AML-193 (cell line): ENCODE measurements at places on chromosomes 6 and 20.

- DNase-seq = no peak
These were observed 53.2 kb downstream of the IRF4 start for GRCh38 chr6:444653-445275.

GRCh38 chr6:8000188-8000596 is 64.0 kb downstream of the BLOC1S5 start:
- DNase-seq = no peak

DNA sequence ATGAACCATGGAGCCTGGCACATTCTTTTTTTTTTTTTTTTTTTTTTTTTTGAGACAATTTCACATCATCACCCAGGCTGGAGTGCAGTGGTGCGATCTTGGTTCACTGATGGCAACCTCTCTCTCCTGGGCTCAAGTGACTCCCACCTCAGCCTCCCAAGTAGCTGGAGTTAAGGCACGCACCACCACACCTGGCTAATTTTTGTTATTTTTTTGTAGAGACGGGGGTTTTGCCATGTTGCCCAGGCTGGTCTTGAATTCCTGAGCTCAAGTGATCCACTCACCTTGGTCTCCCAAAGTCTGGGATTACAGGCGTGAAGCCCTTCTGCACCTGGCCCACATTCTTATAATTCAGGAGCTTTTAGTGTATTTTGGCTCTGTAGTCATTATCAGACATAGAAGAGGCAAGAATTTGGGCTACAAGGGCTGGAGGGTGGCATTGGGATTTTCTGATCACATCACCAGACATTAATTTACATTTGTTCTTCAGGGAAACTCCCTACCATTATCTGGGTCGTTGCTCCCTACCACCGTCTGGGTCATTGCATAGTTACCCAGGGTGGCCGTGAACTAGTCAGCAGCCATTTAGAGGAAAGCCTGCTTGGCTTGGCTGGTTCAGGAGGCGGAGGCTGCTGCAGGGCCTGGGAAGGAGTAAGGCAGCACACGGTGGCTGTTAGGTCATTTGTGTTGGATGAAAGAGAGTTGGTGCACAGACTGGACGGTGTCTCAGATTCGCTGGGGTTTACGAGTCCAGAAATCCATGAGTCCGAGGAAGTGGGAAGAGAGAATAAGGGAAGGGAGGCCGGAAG is 17.6 kb downstream of the ARID1B start:
- DNase-seq = no peak

GRCh38 chr6:42409581-42409980 is 42.1 kb downstream of the TRERF1 start:
- peak; percentile 89 for DNase-seq

GRCh38 chr6:42142118-42142835 is at the start of gene C6orf132:
C6orf132 (minus strand) TSS chr6:42142620; CDS start chr6:42142444, 176 bp downstream.
- DNase-seq = no peak

DNA sequence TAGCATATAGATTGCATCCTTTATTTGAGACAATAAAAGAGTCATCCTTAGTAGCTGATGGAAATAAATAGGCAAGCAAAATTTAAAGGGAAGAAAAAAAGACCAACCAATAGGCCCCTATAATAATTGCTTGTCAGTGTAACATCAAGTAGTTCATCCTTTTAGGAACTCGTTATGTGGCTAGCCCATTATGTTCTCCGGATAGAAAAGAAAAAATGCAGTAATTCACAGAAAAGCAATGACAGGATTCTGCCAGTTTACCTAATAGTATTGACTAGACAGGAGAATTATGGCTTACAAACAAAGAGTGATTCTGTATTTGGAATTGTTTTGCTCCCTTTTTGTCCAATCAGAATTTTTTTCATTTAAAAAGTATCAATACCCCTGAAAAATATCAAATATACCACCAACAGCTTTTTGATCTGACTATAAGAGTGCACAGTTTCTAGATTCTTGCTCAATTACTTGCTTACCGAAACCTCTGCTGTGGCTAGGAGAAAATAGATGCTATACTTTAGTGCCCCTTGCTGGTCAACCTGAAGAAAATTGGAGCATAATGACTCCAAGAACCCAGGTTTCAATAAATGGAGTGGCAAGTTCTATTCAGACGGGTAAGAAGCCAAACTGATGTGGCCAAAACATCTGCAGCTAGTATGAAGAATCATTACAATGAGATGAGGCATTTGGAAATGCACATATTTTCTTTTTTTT is 91.5 kb upstream of the SASH1 start:
- peak; percentile 21 for DNase-seq

DNA sequence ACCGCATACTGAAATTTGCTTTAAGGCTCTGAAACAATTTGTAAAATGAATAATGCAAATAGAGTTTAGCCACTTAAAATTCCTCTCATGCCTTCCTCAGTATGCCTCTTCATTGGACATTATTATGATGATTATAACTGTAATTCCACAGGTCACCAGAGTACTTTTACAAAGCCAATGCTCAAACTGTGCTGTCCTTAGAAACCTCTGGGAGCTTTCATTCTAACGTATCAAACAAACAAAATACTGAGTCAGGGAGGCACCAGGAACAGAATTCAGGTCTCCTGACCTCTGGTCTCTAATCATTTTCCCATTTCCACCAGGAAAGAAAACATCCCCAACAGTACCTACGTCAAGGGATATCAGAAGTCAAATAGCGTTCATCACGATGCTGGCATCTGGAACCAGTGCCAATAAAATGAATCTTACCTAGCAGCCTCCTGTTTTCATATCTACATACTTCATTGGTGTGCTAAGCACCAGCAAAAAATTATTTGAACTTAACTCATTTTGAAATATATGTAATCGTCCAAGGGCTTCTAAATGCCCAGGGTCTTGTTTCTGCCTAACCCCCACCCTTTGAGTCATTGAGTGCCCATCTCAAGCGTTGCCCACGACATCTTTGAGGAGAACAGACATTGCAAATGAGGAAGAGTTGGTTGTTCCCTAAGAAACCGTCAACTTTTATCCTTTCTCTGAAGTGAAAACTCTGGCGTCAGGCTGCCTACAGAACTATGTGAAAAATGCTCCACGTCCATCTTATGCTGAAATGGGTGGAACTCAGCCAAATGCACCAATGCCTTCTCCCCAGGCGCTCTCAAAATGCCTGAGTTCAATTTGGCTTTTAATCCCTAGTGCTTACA is 37.9 kb downstream of the NEDD9 start:
- no peak for DNase-seq

GRCh38 chr6:33288141-33288920 is 708 bp downstream of the WDR46 start:
- no peak for DNase-seq

DNA sequence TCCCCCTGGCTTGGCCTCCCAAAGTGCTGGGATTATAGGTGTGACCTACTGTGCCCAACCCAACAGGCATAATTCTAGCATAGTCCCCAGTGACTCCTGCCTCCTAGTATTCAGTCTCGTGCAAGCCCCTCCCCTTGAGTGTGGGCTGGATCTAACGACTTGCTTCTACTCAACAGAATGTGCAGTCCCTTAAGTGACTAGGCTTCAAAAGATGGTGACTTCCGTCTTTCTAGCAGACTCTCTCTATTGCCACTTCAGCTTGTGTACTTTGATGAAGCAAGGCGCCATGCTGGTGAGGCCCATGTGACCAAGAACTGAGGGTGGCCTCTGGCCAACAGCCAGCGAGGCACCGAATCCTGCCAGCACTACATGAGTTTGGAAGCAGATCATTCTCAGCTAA is 109.6 kb upstream of the TRAF3IP2 start:
- DNase-seq = no peak

DNA sequence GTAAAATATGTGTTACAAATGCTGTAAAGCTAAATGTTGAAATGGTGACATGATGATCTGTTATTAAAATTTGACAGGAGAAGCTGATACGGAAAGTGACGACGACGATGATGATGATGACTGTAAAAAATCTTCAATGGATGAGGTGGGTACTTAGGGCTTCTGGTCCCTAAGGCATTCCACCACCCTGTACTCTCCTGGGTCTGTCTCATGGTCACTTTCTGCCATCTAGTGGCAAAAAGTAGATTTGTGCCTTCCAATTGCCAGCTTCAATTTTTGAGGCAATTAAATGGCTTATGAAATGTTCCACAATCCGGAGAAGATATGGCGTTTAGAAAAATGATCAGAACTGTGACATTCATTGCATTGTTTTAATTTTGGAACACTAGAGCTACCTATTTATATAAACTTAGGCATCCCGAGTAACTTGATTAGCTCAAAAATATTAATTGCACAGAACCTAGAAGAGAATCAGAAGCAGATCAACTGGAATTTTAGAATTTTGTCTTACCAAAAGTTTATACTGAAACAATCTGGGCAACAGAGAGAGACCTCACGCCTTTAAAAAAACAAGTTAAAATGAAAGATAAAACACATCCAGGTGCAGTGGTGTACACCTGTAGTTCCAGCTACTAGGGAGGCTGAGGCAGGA is 346.5 kb upstream of the PLCB4 start:
- peak; percentile 52 for DNase-seq

GRCh38 chr6:135129136-135129856 is 51.8 kb upstream of the MYB start:
- DNase-seq = no peak

DNA sequence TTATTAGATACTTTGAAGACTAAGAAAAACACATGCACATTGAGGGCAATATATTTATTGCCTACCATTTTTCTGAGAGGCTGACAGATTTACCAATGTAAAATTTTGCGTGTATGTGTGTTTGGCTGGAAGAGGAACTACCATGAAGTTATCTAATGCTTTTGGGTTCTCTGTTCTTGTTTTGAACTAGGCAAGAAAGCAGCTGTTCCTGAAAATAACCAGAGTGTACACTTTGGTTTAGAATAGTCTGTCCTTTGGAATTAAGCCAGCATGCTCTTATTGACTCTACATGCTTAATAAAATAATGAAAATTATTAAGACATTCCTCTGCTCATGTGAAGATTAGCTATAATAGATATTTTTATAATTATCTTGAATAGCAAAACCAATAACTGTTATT is 129.2 kb downstream of the MYB start:
- peak; percentile 62 for DNase-seq

GRCh38 chr6:137543114-137543513 is 48.9 kb upstream of the OLIG3 start:
- DNase-seq = no peak

- no peak for DNase-seq
These were observed 45.5 kb downstream of the PTPN1 start for GRCh38 chr20:50555662-50556061.

- DNase-seq = no peak
These were observed 892 bp downstream of the REPS1 start for GRCh38 chr6:138987080-138987642.

GRCh38 chr6:143058987-143059386 is 1.7 kb upstream of the AIG1 start:
- DNase-seq = no peak

- DNase-seq = no peak
These were observed 92.8 kb upstream of the RNF217 start for GRCh38 chr6:124869416-124869815.

GRCh38 chr6:32177183-32177787 is 920 bp upstream of the RNF5 start:
- DNase-seq = peak; percentile 59

DNA sequence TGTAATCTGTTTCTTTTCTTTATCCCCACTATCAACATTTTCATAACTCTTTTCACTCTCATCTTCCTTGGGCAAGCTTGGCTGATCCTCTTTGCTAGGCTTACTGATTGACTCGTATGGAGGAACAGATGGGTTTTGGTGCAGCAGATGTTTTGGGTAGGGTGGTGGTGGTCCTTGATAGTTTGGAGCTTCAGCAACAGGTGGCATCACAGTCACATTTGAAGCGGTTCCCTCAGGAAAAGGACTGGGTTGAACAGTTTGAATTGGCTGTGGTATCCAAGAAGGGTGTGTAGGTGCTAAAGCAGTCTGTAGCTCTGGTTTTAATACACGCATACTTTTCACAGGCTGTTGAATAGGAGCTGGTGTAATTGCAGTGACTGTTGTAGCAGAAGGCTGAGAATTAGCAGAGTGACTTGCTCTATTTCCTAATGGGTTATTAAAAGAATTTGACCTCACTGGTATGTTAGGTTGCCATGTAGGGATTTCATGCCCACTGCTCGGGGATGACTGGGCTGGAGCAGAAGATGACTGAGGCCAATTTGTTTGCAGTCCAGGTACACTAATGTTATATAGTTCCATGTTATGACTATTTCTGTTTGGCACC is 34.5 kb downstream of the LATS1 start:
- no peak for DNase-seq

DNA sequence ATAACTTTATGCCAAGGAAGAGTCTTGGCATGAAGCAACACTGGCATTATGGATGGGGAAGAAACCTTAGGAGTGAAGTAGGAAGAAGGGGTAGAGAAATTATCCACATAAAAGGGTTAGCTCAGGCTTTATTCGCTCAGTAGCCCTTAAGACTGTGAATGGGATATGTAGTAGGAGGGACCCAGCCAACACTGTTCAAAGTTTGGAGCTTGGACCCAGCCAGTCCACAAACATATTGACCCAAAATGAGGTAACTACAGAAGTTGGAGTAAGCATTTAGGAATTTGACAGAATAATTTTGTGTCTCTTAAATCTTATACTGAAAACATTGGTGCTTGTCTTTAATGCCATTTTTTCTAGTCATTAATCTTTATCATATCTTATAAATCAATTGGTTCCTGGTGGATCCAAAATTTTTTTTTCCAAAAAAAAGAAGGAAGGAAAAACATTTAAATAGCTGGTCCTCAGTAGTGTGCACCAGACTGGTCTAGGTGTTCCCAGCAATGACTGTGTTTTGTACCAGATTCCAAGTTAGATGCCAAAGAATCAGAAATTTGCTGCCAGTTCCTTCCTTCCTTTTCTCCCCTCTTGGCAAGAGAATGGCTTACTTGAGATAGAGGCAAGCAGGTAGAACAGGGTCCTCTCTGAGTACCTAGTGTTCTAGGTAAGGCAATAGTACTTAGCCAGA is 451.8 kb upstream of the SOX4 start:
- no peak for DNase-seq

- no peak for DNase-seq
These were observed 2.6 kb upstream of the MUC22 start for GRCh38 chr6:31007694-31008093.

DNA sequence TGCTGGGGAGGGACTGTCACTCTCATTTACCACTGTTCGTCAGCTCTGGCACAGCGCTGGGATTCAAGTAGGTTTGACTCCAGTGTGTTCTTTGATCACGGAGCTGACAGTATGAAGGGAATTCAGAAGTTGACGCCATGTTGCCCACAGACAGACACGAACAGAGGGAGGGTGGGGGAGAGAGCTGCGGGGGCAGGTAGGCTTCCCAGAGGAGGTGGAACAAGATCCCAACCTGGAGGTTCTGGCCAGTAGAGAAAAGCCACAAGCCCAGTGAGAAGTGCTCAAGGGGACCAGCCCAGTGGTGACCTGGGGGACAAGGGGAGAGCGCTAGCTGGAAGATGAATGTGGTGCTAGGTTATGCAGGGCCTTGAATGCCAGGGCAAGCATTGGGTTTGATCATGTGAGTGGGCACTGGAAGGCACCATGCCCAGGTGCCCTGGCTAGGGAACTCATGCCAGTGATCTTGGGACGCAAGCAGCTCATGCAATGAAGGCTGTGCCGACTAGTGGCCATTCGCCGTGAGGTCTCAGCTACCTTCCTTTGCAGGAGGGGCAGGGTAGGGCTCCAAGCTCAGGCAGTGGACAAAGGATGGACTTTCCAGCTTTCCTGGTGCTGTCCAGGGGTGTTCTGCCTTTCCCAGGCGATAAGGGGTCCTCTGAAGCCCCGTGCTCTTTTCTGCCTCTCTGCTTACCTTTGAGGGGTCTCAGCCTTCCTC is 50.4 kb upstream of the APCDD1L start:
- no peak for DNase-seq

GRCh38 chr6:51464956-51465355 is 622.5 kb downstream of the PKHD1 start:
- no peak for DNase-seq
